ENCODE measurements at places on chromosomes 2 and 18. TPM values are rescaled to one million over a fixed set of nuclear protein-coding genes. Genes with fewer than 3 reads are reported as not detected.

The ACSL3 gene
- total RNA-seq: 184 TPM

The RUFY4 gene
- total RNA-seq: not detected

The ATP6V1B1 gene
- 1.8 TPM for total RNA-seq

The POTEI gene
- not detected for total RNA-seq

The GNAL gene
- 8.4 TPM for total RNA-seq

The CIAO1 gene
- 78.6 TPM for total RNA-seq

All from A549 treated with dexamethasone at 1 μM for 4 hours (cell line).